Stimulated activated CD4-positive, alpha-beta T cell treated with anti-CD3 and anti-CD28 coated beads, TNF-alpha, amount 100 ng/mL, for 48 hours (primary cell): ENCODE measurements at places on chromosomes 13 and 19.

- no peak for DNase-seq
Measured at GRCh38 chr13:53004573-53004972, 24.0 kb upstream of the OLFM4 start.

GRCh38 chr19:55454787-55455243 lies 6.6 kb downstream of the ISOC2 start:
- DNase-seq = no peak

DNA sequence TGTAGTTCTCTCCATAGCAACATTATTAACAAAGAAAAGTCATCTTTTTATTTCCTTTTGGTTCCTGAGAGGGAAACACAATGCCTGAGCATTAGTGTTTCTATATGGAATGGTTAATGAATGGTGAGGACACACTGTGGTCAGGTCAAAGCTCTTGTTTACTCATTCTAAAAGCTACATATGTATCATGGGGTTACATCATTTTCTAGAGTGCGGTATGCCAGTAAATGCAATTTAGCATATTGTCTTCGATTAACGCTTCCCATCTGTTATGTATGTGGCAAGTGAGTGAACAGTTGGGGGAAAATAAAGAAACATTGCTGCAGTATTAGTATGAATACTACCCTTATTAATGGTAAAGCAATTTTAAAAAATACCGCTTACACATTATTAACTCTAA lies 1152.2 kb upstream of the SPRY2 start:
- no peak for DNase-seq

- DNase-seq = no peak
Measured at GRCh38 chr13:79907527-79907926, 426.6 kb downstream of the NDFIP2 start.

- DNase-seq = no peak
Measured at GRCh38 chr13:109783815-109784589, 2.4 kb downstream of the IRS2 start.

GRCh38 chr19:20072936-20073335 lies 4.9 kb upstream of the ZNF90 start:
- DNase-seq = no peak

DNA sequence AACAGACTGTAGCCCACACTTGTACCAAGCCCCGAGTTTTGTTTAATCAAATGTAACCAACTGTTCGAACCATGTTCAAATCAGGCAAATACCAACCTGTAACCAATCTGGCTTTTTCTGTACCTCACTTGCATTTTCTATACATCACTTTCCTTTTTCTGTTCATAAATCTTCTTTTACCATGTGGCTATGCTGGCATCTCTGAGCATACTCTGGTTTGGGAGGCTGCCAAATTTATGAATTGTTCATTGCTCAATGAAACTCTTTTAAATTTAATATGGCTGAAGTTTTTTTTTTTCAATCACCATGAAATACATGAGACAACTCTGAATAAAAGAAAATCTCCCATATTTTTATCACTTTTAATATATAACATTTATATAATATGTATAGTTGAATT lies 256.1 kb downstream of the SLITRK6 start:
- no peak for DNase-seq

GRCh38 chr13:73061473-73061872 lies 2.7 kb downstream of the KLF5 start:
- DNase-seq = no peak

DNA sequence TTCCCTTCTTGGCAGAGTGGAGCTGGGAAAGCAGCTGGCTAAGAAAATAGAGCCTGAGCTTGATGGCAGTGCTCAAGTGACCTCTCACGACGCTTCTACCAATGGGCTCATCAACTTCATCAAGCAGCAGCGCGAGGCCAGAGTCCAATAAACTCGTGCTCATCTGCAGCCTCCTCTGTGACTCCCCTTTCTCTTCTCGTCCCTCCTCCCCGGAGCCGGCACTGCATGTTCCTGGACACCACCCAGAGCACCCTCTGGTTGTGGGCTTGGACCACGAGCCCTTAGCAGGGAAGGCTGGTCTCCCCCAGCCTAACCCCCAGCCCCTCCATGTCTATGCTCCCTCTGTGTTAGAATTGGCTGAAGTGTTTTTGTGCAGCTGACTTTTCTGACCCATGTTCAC lies 4.3 kb upstream of the PDCD2L start:
- no peak for DNase-seq

DNA sequence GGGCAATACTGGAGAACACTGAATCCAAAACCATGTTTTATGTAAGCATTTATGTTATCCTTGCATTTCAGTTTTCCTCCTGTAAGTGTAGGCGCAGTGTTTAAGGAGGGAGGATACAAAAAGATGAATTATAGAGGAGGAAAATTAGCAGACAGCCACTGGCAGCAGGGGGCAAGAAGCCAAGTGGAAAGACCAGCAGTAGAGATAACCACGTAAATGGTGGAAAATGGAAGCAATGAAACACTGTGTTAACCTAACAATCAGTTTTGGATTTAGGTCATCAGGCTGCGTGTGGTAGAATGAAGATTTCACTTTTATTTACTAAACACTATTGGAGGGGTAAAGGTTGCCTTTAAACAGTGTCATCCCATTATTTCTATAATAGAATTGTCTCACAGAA lies 447.3 kb downstream of the GPC6 start:
- DNase-seq = no peak

- no peak for DNase-seq
Measured at GRCh38 chr13:80618781-80619180, 277.9 kb upstream of the SPRY2 start.

GRCh38 chr19:4745986-4746385 lies 22.3 kb upstream of the DPP9 start:
- DNase-seq = no peak

GRCh38 chr13:114000151-114001040 lies 26.5 kb upstream of the C13orf46 start:
- DNase-seq = no peak

DNA sequence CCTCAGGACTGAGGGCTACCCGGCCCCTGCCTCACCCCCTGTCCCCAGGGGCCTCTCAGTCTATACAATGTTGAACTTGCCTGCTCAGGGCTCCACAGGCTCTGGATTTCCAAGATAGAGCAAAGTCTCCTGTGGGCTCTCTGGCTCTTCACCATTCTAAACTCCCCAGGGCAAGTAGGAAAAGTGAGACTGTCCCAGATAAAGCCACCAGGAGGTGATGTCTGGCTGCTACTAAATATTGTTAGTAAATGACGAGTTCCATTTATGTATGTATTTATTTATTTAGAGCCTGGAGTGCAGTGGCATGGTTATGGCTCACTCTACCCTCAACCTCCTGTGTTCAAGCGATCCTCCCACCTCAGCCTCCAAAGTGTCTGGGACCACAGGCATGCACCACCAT lies 73.6 kb upstream of the SIAH3 start:
- no peak for DNase-seq

DNA sequence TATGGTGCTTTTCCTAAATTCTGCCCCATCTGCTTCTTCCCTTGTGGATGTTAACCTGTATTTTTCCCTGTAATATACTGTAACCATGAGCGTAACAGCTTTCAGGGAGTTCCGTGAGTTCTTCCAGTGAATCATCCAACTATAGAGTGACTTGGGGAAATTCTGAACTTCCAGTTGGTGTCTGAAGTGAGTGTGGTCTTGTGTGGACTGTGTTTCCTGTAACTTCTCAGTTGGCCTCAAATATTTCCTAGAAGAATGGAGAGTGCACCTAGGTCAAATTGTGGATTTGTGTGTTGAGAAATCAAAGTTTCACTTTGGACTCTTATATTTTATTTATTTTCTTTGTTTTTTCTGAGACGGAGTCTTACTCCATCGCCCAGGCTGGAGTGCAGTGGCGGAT lies 11.0 kb upstream of the ZNF766 start:
- DNase-seq = no peak

DNA sequence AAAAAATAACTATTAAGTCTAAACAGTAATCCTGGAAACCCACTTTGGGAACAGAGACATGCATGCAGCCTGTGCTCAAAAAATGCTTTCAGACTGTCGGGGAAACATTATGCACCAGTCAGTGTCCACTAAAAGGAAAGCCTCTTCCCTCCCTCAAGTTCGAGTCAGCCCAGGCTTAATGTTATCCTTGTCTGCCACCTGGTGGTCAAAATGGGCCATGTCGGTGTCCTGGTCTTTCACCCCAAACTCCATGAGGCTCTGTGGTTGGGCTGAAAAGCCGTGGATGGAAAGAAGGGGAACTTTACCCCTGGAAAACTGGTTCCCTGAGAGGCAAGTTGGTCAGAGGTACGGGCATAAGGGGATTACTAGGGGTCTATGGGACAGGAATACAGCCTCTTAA lies 88.4 kb upstream of the ZNF492 start:
- peak; percentile 32 for DNase-seq

DNA sequence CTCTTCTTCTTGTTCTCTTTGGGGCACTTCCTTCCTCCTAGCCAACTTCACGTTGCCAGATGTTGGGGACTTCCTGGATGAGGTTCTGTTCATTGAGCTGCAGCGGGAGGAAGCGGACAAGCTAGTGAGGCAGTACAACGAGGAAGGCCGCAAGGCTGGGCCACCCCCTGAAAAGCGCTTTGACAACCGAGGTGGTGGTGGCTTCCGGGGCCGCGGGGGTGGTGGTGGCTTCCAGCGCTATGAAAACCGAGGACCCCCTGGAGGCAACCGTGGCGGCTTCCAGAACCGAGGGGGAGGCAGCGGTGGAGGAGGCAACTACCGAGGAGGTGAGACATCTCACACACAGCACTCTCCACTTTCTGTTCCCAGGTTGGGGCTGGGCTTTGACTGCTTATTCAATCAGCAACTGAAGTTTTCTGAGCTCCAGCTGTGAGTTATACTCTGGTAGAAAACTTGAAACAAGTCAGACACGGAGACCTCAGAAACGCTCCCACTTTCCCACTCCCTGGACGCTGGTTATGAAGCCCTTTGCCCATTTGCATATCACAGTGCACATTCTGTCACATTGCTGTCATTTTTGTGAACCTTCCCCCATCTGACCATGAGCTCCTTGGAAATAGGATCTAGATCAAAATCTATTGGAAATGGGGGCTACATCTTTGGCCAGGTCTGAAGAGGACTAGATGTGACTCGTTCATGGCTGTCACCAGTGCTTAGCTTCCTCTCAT lies 7.2 kb upstream of the CCDC97 start:
- DNase-seq = peak; percentile 64

- DNase-seq = no peak
Measured at GRCh38 chr13:52845334-52845761, 3.1 kb downstream of the PCDH8 start.

GRCh38 chr19:49730166-49730565 lies 32.9 kb downstream of the TSKS start:
- DNase-seq = no peak

DNA sequence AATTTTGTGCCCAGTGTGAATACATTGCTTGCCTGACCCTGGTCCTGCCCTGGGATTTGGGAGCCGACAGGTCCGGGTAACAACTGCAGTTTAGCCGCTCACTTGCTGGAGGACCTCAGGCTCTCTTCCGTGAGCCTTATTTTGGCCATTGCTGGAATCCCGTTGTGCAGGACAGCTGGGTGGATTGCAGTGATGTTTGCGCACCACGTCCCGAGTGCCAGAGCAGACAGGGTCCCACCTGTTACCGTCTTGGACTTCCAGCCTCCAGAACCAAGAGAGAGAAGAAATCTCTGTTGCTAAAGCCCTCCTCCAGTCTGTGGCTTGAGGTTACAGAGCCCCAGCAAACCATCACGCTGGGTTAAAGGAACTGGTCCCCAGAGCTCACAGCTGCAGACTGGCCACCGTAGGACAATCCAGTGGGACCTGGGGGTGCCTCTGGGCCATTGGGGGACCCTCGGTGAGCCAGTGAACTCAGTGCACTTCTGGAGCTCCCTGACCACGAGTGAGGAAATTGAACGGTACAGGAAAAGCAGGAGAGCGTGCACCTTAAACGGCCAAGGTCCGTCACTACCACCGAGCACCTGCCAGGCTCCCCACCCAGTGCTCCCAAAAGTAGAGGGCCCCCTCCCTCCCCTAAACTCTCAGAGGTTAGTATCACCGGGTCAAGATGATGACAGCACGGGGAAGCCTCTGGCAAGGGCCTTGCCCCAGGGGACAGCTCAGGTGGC lies 92.9 kb downstream of the GNG7 start:
- DNase-seq = no peak

DNA sequence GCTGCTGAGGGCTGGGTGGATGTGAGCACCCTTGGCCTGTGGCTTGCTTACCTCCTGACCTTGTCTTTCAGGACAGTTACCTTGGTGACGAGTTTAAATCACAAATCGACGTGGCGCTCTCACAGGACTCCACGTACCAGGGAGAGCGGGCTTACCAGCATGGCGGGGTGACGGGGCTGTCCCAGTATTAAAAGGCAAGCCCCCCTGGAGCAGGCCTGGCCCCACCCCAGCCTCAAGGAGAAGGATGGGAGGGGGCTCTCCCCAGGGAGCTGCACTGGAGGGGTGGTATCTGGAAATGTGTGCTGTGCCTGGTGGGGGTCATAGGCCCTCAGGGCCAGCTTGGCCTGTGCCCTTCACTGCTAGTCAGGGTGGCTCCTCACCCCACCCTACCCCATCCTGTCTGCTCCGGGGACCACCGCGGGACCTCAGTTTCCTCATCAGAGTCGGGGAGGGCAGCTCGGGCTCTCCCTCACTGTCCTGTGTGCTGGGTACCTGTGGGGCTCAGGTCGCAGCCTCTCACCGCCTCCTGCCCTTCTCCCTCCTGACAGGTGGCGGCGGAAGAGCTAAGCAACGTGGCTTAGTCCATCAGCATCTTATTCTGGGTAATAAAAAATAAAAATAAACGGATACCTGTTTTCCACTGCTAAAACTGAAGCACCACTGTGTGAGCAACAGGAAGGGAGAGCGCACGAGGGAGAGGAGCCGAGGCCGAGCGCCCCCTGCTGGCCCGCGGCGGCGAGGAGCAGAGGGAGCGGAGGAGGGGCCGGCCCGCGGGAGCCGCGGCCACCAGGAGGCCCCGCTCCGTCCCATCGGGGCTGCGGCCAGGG lies 29.8 kb downstream of the CERS1 start:
- DNase-seq = peak; percentile 60

DNA sequence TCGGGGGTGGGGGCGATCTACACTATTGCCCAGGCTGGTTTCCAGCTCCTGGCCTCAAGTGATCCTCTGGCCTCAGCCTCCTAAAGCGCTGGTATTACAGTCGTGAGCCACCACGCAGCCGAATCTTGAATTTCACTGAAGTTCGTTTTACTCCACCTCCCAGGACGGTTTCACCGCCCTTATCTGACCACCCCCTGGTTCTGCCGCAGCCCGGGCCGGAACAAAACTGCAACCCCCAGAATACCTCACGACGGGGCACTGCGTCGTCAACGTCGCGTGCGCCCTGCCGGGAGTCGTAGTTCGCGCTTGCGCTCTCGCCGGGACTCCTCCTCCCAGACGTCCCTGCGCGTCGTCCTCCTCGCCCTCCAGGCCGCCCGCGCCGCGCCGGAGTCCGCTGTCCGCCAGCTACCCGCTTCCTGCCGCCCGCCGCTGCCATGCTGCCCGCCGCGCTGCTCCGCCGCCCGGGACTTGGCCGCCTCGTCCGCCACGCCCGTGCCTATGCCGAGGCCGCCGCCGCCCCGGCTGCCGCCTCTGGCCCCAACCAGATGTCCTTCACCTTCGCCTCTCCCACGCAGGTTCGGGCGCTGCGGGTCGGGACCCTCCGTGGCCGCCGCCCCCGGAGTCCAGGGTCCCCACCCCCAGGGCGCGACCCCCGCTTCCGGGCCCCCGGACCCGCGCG lies at the start of gene ATP5F1D:
Gene ATP5F1D (plus strand): TSS at position 335 of the 679 bp plus-strand sequence. CDS start 100 bp downstream, at position 435.
- DNase-seq = peak; percentile 88

- DNase-seq = no peak
Measured at GRCh38 chr13:111339366-111340143, 19.1 kb downstream of the TEX29 start.

GRCh38 chr19:49347835-49348234 lies 12.6 kb downstream of the CD37 start:
- no peak for DNase-seq
